ENCODE measurements at places on chromosomes 16 and 17.
A peak's percentile ranks its signal among the peaks of the same experiment; 100 is the strongest.

DNA sequence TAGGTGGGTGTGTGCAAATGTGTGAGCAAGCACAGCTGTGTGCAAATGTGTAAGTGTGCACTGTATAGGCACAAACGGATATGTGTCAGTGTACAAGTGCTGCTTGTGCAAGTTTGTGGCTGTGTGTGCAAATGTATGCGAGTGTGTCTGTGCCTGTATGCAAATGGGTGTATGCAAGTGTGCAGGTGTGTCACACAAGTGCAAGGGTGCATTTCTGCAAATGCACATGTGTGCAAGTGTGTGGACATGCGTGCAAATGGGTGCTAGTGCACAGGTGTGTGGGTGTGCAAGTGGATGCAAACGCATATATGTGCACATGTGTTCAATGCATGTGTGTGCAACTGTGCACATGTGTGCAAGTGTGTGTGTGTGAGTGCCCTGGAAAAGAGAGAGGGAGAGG, 76.5 kb upstream of the TNRC6C start:
- no peak for DNase-seq

GRCh38 chr17:79788989-79789942, 7.6 kb downstream of the CBX8 start:
- DNase-seq = no peak

GRCh38 chr17:74231928-74232907, 18.8 kb downstream of the TTYH2 start:
- DNase-seq = no peak

- no peak for DNase-seq
These were observed 82.9 kb upstream of the GPRC5B start for GRCh38 chr16:19967561-19967960.

DNA sequence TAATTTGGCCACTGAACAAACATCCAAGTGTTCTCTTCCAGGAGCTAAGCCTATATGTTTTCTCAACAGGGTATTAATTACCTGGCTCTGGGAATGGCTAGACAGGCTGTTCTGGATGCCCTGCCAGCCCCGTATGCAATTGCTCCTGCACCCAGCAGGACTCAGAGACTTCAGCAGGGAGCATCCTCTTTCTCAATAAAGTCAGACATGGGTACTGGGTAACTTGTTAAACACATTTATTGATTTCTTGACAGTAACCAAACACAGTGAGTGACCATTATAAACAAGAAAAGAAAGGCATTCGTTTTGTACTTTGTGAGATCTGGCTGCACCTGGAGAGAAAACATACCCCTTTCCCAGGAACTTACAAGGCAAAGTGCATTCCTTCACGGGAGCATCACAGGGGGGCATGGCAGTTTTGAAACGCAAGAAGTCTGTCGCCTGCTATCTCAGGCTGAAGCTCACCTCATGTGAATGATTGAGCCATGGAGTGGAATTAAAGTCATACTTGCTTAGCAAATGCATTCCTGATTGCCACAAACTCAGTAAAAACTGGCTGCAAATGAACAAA, 369.8 kb downstream of the UTP18 start:
- DNase-seq = no peak

GRCh38 chr16:80197741-80198201, 343.0 kb upstream of the DYNLRB2 start:
- no peak for DNase-seq

DNA sequence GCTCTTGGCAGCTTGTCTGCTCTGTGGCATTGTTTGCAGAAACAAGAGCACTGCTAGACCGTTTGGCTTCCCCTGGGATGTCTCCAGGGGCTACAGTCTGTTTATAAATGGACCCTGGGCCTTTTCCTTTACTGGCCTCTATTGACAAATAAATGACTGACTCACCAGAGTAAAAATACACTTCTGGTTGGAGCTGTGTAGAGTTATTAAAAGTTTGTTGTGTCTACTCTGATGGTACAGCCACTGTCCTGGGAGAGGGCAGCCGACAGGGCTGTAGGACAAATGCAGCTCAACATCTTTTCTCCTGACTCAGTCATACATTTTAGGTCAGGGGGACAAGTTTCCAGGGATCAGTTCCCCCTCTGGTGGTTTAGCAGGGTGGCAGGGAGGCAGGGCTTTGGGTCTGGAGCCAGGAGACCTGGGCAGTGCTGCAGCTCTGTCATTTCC, 30.0 kb downstream of the FOXL1 start:
- DNase-seq = no peak

DNA sequence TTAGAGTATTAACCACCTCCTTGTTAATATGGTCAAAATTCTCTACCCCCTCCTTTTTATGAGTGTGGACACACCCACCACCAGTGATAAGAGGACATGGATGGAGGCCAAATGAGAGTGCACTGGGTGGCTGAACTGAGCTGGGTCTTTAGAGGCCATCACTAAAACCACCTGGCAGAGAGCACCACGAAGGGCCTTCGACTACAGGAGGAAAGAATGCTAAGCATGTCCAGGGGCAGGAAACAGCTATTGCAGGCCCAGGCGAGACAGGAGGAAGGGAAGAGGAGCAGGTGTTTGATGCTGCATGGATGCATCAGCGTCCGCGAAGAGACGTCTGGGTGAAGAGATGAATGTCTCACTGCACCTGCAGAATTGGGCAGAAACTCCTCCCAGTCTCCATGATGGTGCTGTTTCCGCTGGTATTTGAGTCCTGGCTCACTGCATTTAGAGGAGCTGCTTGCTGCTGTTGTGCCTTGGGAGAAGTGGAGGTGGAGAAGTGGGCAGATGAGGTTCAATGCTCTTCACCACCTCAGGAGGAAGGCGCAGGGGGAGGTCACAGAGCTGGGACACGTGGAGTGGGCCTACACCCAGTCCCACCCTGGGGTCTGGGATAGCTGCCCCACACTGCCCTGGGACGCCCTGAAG, 33.2 kb downstream of the SPHK1 start:
- DNase-seq = no peak

DNA sequence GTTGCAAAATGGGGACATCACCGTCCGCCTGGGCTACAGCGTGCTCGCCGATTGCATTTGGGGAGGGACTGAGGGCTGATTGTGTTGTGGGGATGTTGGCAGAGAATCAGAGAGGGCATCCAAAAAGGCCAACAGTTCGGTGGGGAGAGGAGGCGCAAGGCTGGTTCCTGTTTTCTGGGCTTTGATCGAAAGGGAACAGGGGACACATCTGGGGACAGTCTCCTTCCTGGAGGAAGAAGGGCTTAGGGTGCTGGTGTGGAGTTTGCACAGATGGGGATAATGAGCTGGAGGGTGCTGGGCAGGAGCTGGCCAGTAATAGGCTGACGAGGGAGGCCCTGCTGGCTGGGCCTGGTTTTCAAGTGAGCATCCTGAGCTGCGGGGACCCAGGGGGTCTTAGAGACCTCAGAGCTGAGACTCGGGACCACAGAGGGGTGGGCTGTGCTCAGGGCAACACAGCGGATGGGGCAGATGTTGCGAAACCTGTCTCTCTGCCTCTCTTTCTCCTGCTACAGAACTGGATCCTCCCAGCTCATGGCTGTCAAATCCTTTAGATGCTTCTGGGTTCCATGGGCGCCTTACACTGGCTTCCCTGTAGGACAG, 288.7 kb downstream of the SEC14L1 start:
- DNase-seq = no peak

DNA sequence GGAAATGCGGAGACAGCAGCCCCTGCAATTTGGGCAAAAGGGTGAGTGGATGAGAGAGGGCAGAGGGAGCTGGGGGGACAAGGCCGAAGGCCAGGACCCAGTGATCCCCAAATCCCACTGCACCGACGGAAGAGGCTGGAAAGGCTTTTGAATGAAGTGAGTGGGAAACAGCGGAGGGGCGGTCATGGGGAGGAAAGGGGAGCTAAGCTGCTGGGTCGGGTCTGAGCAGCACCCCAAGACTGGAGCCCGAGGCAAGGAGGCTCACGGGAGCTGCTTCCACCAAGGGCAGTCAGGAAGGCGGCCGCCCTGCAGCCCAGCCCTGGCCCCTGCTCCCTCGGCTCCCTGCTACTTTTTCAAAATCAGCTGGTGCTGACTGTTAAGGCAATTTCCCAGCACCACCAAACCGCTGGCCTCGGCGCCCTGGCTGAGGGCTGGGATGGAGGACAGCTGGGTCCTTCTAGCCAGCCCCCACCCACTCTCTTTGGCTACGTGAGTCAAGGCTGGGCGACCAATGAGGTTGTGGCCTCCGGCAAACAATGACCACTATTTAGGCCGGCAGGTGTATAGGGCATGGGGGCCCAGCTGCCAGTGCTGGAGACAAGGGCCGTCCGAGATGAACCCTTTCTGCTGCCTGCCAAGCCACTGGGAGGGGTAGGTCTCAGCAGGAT, 507 bp downstream of the SERPINF1 start:
- DNase-seq = no peak

DNA sequence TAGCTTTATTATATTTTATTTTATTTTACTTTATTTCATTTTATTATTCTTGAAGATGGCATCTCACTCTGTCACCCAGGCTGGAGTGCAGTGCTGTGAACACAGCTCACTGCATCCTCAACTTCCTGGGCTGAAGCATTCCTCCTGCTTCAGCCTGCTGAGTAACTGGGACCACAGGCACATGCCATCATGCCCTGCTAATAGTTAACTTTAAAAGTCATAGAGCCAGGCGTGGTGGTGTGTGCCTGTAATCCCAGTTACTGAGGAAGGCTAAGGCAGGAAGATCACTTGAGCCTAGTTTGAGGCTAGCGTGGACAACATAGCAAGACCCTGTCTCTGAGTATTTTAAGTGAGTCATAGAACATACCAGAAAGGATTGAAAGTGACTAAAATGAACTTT, 38.7 kb downstream of the ESRP2 start:
- no peak for DNase-seq

- no peak for DNase-seq
These were observed 86.8 kb downstream of the NTN1 start for GRCh38 chr17:9108146-9108545.

- no peak for DNase-seq
These were observed 15.4 kb downstream of the ZFPM1 start for GRCh38 chr16:88468275-88469129.

- no peak for DNase-seq
These were observed 3.9 kb upstream of the TRIM25 start for GRCh38 chr17:56917559-56918296.

DNA sequence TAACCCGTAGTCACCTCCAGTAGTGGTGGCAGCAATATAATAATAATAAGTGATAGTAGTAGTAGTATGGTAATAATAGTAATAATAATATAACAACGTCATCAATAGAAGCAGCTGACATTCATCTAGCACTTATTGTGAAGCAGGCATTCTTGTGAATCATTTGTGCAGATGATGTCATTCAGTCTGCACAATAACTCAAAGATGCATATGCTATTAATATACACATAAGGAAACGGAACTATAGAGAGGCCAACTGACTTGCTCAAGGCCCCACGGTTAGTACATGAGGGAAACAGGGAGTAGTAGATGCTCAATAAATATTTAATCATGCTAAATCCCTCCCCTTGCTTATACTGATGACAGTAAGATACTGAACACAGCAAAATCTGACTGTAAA, 35.4 kb upstream of the GAN start:
- DNase-seq = no peak

- no peak for DNase-seq
These were observed 31.1 kb upstream of the SLC6A2 start for GRCh38 chr16:55624696-55625095.

- DNase-seq = no peak
These were observed 1.2 kb downstream of the B9D1 start for GRCh38 chr17:19361326-19361725.

- peak; percentile 97 for DNase-seq
These were observed 939 bp downstream of the BCL6B start for GRCh38 chr17:7023576-7024401.

DNA sequence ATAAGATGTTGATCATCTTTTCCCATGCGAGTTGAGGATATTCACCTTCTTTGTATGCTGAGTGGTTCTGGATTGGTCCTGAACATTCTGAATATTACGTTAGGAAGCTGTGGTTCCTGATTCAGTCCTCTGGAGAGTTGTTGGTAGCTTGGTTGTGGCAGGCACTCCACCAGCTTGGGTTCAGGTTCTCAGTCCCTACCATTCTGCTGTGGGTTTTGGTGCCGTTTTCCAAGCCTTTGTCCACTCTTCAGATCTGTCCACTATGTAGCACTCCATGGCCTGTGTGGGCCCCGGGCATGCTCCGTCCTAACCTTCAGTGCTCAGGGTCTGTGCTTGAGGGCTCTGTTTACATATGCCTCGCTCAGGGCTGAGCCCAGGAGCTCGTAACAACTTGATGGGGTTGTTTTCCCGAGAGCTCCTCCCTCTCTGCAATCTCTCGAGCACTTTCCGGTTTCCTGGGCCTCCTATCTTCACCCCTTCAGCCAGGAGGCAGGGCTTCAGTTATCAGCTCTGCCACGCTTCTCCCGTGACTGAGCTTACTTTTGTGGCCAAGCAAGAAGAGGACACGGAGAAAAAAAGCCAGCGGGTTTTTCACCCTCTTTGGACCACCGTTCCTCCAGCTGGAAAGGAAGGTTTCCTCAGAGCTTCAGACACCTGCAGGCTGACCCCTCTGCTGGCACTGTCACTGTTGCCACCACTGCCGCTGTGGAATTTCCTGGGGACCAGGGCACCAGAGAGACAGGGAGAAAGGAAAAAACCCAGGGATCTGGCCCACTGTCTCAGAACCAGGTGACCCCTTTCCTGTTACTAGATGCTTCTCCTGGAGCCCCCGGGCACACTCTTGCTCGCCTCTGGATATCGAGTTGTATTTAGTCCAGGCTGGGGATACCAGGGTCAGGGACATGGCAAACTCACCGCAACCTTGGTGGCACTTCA, 19.6 kb downstream of the KIAA0513 start:
- DNase-seq = no peak

- DNase-seq = no peak
These were observed 3.1 kb upstream of the PSMB10 start for GRCh38 chr16:67939507-67940445.

GRCh38 chr17:65711671-65712276, 150.3 kb upstream of the AXIN2 start:
- no peak for DNase-seq

- DNase-seq = no peak
These were observed 211.4 kb downstream of the NTN1 start for GRCh38 chr17:9232591-9233270.

- no peak for DNase-seq
These were observed 7.7 kb downstream of the ARHGAP17 start for GRCh38 chr16:25007284-25007984.

DNA sequence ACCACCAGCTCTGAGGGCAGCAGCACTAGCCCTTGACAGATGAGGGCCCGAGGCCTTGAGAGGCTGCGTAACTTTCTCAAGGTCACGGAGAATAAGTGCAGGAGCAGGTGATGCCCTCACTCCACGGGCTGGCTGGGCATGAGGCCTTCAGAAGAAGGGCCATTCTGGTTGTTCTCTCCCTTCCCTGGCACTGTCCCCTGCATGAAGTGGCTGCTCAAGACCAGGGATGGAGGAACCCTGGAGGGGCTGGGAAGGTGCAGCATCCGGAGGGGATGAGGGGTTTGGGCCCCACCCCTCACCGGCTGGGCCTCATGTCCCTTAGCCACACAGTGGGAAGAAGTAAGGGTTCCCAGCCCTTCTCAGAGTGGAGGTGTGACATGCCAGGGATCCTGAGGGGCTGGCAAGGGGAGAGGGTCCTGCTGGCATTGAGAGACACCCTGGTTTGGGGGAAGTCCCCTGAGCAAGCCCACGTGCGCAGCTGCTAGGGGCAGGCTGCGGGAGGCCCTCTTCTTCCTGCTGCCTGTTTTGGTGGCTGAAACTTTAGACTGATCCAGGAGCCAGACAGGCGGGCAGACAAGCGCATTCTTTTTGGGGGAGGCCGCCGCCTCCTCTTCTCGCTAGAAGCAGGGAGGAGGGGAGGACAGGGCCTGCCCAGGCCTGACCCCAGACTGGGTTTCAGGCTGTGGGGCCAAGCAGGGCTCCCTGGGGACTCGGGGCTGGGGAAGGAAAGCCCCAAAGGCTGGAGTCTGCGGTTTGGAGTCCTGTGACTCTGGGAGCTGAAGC, 74.0 kb downstream of the N4BP1 start:
- DNase-seq = no peak
